ENCODE measurements at places on chromosomes 6 and 20.

- no peak for DNase-seq
Observed at GRCh38 chr6:1832844-1833787, 223.4 kb downstream of the FOXC1 start.

GRCh38 chr6:161833099-161833860 is 559.4 kb upstream of the AGPAT4 start:
- DNase-seq, result peak; percentile 69

- no peak for DNase-seq
Observed at GRCh38 chr6:39865011-39865888, 69.0 kb downstream of the MOCS1 start.

DNA sequence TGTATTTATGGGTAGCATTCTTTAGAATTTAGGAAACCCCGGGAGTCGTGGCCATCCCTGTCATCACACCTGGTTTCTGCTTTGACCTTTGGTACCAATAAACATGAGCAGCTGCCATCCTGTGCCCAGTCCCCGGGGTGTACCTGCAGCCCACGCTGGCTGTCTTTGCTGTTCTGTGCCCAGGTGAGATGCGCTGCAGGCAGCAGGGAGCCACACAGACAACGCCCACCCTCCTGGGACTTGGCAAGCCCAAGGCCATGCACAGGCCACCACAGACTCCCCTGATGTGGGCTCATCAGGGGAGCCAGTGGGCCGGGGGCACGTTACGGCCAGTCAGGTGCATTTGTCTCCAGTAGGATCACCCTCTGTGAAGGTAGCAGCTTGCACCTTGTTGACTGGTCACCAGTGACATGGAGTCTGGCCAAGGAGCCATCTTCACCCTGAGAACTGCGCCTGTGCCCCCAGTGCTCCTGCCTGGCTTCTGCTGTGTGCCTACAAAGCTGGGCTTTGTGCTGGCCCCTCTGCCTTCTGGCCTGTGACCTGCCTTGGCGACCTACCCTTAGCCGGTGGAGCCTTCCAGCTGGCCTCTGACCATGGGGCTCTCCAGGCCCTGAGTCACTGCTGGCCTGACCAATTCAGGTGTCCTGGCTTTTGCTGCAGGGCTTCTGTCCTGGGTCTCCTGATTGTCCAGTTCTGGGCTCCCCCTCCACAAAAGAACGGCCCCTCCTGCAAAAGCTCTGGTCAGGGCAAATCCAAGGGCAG is 14.2 kb upstream of the UNC93A start:
- DNase-seq, result no peak

GRCh38 chr6:86949771-86950170 is 12.4 kb downstream of the HTR1E start:
- DNase-seq, result no peak

DNA sequence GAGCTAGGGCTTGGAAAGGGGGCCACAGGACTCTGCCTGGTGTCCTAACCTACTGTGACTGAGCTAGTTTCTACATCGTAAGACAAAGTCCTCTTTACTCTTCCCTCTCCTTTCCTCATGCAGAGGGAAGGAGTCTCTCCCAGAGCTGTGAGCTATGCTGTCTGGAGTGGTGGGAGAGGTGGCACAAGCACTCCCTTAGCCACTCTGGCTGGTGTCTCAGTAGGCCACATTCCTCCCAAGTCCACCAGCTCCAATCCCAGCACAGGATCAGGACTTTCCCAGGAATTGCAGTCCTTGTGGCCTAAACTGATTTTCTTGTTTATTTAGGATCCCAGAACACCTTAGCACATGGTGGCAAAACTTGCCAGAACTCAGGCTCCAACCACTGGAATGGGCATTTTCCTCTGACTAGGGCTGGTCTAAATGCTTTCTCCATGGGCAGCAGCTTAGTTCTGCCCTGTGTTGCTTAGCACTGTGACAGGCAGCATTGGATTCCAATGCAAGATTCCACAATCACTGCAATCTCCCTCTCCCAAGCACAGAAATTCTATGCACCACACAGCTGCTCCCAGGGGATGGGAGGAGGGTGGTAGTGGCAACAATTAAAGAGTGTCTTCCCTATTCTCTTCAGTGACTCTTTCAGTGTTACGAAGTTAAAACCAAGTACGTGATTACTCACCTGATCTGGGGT is 733.3 kb downstream of the HACE1 start:
- DNase-seq, result no peak

DNA sequence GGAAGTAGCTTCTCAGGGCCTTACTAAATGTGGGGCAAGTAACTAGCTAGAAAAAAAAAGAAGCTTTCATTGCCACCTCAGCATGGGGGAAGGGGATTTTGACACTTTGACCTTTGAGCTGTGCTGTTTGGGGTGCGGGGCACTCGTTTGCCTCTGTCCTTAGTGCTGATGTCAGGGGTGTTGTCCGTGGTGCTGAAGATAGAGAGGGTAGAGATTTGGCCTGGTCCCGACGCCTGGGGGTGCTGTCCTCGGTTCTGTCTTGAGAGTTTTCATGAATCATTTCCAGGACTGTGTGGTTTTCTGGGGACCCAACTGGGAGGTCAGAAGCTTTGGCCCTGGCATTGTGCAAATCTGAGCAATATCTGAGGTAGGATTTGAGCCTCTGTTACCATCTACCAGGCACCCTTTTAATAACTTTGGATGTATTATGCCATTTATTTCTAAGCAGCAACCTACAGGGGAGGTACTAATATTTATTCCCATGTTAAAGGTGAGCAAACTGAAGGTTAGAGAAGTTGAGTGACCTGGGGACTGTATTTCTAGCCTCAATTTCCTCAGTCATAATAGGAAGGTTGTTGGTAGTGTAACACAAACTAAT is 78.0 kb downstream of the DLGAP4 start:
- DNase-seq, result no peak

DNA sequence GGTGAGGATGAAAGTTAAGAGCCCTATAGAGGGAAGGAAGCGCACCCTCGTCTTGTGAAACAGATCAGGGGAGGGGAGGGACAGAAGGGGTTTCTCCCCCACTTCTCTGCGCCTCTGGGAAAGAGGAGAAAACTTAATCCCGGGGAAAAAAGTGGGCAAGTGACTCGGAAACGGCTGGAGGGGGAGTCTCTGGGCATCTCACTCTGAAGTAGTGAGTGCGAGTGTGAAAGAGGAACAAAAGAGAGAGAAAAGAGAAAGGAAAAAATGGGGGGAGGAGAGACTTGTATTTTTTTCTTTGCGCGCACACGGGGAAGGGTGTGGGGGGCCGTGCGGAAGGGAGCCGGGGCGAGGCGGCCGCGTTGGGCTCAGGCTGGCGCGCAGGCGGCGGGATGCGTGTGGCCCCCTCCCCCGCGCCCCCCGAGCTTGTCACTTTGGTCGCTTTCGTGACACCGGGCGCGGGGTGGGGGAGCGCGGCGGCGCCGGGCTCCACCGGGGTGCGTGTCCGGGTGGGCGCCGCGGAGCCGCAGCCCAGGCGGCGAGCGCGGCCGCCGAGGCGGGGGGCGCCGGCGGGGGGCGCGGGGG is 454 bp downstream of the L3MBTL3 start:
- no peak for DNase-seq

DNA sequence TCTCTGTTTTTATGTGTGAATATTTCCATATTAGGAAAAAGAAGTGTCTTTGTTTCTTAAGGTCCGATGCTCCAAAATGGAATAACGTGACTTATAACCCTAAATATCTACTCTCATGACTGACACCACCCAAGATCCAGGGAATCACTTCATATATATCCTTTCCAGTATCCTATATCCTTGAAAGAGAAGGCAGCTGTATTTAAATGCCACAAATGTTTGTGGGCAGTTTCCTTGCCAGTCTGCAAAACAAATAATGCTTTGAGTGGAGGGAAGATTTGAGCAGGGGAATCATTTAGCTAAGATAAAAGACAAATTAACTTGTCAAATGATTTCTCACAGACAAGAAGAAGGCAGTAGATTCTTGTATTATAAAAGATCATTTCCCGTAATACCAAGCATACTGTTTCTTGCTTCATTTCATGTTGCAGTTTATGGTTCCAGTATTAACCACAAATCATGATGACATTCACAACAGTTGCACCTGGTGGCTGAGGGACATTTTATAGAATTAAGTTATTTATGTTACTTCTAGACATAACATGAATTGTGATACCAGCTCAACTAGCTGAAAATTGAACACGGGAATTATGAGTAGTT is 30.0 kb upstream of the FABP7 start:
- no peak for DNase-seq

- DNase-seq, result no peak
Observed at GRCh38 chr6:137727216-137727765, 139.8 kb upstream of the TNFAIP3 start.

GRCh38 chr20:20321134-20321533 is 46.8 kb upstream of the INSM1 start:
- no peak for DNase-seq

- DNase-seq, result no peak
Observed at GRCh38 chr6:150377211-150377781, 8.5 kb downstream of the IYD start.

- no peak for DNase-seq
Observed at GRCh38 chr20:63016514-63017075, 9.8 kb upstream of the BHLHE23 start.

DNA sequence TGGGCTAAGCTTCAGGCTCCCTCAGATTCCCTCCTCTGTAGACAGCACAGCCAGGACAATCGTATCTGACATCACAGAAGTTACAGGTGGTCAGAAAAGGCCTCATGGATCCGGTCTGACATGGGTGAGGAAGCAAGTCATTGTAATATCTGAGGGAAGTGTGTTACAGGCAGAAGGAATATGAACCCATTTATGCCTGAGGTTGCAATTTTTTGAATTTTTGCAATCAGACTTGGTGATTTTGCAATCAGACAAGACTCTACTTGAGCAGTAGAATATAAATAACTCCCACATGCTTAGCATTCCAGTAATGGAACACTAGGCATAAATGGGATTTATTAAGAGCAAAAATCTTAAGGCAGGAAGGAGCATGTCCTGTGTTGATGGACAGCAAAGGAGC is 52.1 kb downstream of the CBLN4 start:
- no peak for DNase-seq

- no peak for DNase-seq
Observed at GRCh38 chr6:108071736-108072276, 2.7 kb downstream of the OSTM1 start.

DNA sequence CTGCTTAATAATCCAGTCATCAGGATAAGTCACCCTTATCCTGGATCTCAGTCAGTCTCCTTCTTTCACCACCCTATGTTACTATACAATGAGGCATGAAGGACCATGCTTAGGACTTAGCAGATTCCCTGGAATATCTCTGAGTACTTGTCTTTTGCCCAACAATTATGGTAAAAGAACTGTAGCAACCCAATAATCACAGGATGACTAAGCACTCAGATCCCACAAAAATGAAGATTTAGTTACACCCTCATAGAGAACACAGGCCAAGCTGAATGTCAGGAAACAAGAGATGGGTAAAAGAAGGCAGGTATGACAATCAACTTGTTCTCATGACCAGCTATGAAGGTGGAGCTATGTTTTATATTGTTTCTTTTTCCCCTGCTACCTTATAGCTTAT is 91.4 kb downstream of the EDN1 start:
- no peak for DNase-seq

DNA sequence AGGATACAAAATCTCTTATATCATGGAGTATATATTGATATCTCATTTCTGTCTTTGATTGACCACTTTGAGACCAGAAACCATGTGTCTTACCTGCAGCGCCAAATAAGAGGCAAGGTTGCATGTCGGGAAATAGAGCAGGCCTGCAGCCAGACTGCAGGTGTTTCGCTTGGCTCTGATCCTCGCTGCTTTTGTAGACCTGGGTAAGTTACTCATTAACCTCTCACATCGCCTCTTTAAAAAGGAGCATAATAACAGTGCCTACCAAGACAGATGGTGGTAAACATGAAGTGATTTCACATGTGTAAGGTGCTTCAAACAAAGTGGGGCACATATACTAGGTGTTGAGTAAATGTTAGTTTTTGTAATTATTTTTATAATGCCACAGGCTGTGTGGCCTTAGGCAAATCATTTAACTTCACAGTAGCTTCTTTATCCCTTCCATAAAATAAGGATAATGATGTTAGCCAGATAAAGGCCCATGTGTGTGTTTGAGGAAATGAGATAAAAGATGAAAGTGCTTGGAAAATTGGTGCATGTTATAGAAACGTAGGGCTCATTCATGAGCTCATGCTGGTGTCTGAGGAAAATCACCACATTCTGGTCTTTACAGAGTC is 248.8 kb upstream of the MAP3K7 start:
- no peak for DNase-seq

- peak; percentile 18 for DNase-seq
Observed at GRCh38 chr20:4299773-4300172, 284.4 kb upstream of the RNF24 start.

DNA sequence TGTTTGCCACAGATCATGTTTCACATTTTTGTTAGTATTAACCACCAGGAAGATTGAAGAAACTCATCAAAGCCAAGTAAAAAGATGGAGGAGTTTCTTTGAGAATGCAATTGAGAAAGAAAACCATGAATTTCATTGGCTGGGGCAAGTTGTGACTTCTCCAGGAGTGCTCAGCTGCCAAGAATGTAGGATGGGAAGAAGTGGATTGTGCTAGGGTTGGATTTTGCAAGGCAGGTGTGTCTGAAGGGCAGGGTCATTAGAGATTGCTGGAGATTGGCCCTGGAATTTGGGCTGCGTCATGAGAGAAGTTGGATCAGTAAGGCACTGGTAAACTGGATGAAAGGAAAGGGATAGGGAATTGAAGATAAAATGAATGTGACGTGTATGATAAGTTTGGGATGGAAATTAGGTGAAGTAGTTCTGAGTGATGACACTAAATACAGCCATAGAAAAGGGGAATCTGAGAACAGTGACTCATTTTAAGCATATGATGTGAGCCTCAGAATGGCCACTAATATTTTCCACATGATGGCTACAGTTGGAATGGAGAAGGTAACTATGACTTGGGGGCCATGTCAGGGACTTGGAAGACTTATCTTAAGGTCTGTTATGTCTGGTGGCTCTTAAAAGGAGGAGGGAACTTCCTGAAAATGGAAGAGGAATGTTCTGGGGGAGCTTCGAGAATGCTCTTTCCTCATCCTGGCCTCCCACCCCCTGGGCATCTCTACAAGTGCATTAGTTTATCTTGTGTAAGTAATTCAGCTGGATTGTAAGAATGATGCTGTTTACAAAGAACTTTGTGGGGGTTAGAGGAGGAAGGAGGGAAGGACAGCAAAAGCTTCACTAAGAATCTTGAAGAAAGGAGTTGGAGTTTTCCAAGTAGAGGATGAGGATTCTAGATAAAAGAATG is 27.8 kb upstream of the ERVFRD-1 start:
- no peak for DNase-seq

- DNase-seq, result no peak
Observed at GRCh38 chr6:107267634-107268033, 152.3 kb upstream of the BEND3 start.

GRCh38 chr6:25462235-25462897 is 183.2 kb downstream of the CARMIL1 start:
- DNase-seq, result no peak

- no peak for DNase-seq
Observed at GRCh38 chr20:60255415-60255814, 297.2 kb downstream of the CDH26 start.

GRCh38 chr6:111615916-111616612 is 10.4 kb upstream of the TRAF3IP2 start:
- DNase-seq, result no peak

DNA sequence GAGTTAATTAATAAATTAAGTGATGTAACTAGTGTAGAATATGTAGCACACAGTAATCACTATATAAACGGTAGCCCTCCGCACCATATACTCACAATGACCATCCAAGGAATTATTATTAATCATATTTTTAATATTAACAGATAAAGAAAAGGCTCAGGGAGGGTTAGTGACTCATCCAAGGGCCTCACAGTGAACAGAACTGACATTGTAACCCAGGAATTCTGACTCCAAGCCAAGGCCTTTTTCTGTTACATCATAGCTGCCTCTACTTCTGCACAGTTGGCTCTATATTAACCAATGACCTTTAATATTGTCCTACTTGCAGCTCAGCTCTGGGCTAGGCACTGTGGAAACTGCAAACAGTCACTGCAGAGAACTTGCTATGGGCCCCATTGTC is 117.5 kb upstream of the SIRPG start:
- DNase-seq, result no peak

All from vagina (tissue), 2 donors.